ENCODE measurements at places on chromosomes 7 and 10.

- DNase-seq, result no peak
These were observed 746.5 kb downstream of the LRMDA start for GRCh38 chr10:76177936-76178335.

DNA sequence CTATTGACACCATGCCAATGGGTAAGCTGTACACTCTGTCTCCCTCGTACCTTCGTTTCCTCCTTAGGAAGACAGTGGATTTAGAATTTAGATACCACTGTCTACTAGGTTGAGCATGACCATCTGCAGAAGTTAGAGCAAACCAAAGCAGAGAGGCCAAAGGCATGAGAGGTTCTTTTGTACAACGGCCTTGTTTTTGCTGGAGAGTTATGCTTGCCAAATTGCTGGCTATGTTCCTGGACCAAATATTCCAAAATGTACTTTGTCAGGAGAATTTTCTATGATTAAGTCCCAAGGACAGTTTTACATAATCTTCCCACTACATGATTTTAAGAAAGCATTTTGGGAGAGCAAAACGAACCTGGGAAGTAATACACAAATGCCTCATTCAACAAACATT, 47.9 kb upstream of the PLCE1 start:
- no peak for DNase-seq

- no peak for DNase-seq
These were observed 208.7 kb upstream of the PRKCQ start for GRCh38 chr10:6788731-6789130.

DNA sequence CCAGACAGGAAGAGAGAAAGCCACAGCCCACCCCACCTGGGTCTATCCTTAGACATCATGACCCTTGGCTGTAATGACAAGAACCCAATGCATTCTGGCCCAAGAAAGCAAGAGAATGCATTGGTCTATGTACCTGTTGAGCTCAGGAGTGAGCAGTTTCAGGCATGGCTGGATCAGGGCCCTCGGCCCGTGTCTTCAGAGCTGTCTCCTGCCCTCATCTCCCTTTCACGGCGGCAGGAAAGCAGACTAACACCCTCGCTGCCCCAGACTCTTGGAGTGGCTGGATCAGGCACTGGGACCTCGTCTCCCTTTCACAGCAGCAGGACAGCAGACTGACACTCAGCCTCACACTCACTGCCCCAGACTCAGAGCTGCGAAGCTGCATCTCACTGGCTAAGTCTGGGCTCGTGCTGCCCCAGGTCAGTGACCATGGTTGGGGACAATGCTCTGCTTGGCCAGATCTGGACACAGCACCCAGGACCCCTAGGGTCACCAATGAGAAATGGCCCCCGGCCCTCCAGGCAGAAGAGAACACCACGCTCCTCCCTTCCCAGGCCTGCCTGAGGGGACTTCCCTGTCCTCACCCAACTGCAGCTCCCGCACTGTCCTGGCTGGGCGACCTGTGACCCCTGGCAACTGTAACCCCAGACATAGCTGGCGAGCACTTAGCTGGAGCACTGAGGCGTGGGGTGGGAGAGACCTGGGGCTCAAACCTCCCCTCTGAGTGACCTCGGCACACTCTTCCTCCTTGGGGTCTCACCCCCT, 12.9 kb upstream of the PDGFA start:
- DNase-seq, result no peak

GRCh38 chr10:71326464-71326881, 7.4 kb downstream of the SLC29A3 start:
- peak; percentile 87 for DNase-seq

DNA sequence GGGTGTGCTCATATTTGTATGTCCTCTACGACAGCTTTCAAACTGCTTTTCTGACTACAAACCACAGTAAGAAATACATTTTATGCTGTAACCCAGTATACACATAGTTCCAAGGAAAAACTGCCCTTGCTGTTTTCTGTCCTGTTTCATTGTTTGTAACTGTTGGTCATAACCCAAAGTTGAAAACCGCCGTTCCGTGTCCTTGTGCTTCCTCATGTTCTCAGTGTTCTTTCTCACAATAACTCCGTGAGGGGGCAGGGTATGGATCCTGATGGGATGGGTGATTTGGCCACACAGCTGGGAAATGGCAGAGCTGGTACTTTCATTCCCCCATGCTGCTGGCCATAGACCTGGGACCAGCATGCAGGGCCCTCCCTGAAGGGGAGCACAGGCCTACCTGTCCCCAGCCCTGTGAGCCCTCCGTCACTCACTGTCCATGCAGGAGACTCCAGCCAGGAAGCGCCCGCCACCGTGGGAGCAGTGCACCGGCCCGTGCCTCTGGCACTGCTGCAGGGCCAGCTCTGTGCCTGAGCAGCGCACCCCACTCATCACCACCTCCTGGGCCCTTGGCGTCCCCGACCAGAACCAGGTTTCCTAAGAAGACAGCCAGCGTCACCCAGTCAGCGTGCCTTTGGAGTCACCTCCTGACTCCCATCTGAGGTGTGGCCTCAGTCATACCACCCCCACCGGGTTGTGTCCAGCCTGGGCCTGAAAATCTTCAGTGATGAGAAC, 12.7 kb downstream of the LOXL4 start:
- no peak for DNase-seq

GRCh38 chr10:31304291-31304970, 14.6 kb upstream of the ZEB1 start:
- no peak for DNase-seq

DNA sequence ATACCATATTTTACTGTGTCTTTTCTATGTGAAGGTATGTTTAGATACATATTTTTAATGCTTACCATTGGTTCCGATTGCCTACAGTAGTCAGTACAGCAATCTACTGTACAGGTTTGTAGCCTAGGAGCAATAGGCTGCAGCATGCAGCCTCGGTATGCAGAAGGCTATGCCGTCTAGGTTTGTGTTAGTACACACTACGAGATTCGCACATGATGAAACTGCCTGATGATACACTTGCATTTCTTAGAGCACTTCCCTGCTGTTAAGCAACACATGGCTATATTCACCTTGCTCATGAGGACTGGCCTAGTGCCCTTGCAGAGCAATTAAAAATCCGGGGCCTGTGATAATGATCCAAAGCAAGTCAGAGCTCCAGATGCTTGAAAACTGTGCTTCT, 62.4 kb downstream of the MKX start:
- no peak for DNase-seq

Data from NCI-H1105 (cell line).